Right lung (tissue), 10 donors: ENCODE measurements at places on chromosomes 5 and 9.

DNA sequence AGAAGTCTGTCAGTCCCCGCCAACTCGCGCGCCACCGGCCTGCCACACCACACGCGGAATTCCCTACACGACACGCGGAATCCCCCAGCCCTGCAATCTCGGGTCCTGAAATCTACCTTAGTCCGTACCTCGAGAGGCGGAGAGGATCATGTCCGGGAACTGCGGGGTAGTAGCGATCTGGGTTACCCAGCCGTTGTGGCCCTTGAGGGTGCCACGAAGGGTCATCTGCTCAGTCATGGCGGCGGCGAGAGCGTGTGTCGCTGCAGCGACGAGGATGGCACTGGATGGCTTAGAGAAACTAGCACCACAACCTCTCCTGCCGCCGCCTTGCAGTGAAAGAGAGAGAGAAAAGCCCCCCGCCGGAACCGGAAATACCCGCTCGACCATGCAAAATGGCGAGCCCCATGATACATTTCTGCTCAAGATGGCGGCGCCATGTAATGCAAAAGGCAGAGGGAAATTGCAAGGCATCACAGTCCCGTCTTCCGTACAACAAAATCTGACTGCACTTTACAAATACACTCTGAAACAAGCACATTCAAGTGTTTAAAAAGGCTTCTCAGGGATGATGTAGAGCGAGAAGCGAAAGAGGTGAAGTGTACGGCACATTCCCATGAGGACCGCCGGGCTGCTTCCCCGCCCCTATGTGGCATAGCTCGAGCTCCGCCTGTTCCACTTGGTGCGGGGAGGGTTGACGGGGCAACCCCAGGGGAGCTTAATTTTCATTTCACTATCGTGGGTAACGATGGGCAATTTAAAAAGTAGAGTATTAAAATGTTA is at the start of gene RACK1:
TSS of gene RACK1 (minus strand) at position 343 of the 780 bp plus-strand sequence. CDS start at position 237, 106 bp downstream.
- peak; percentile 92 for DNase-seq

GRCh38 chr5:37037840-37038239 is 161.3 kb downstream of the NIPBL start:
- no peak for DNase-seq

- no peak for DNase-seq
Measured at GRCh38 chr9:35271637-35272036, 109.8 kb downstream of the UNC13B start.

GRCh38 chr9:85443190-85443598 is 298.6 kb downstream of the AGTPBP1 start:
- DNase-seq, result no peak
